Posterior cingulate gyrus (tissue), 11 donors: ENCODE measurements at places on chromosomes 4 and X.
A peak's percentile ranks its signal among the peaks of the same experiment; 100 is the strongest.

DNA sequence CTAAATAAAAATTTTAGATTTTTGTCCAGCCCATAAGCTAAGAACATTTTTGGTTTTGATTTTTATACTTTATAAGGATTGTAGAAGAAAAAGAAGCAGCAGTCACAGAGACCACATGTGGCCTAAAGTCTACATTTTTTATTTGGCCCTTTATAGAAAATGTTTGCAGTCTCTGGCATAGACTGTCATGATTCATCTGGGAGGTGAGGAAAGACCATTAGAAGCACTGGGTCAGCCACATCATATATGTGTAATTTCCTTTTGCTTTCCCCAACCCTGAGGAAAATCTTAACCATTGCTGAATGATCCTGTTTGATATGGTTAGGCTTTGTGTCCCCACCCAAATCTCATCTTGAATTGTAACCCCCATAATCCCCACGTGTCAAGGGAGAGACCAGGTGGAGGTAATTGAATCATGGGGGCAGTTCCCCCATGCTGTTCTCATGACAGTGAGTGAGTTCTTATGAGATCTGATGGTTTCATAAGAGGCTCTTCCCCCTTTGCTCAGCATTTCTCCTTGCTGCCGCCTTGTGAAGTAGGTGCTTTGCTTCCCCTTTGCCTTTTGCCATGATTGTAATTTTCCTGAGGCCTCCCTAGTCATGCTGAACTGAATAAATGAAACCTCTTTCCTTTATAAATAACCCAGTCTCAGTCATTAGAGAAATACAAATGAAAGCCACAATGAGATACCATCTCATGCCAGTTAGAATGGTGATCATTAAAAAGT lies 12.1 kb upstream of the COPS4 start:
- DNase-seq = no peak

DNA sequence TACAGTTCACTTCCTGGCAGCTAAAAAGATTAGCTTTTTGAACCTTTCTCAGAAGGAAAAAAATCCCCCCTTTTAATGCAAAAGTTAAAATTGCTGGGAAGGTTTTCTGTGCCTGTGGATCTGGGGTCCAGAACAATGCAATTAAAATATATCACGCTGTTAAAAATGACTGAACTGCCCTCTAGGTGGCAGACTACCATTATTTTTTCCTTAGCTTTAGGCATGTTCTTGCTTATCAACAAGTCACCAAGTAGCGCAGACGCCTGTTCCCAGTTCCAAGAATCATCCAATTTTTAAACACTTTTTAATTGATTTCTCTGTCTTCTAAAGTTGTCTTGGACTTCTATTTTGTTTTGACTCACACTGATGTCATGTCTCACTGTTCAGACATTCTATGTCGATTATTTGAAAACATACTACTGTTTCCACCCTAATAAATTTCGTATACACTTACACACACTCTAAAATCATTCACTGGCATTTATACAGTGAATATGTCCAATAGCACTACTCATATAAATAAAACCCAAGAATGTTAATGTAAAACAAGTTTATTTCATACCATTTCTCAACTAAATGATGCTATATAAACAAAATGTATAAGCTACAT lies 661.6 kb downstream of the RAPGEF2 start:
- DNase-seq = no peak

DNA sequence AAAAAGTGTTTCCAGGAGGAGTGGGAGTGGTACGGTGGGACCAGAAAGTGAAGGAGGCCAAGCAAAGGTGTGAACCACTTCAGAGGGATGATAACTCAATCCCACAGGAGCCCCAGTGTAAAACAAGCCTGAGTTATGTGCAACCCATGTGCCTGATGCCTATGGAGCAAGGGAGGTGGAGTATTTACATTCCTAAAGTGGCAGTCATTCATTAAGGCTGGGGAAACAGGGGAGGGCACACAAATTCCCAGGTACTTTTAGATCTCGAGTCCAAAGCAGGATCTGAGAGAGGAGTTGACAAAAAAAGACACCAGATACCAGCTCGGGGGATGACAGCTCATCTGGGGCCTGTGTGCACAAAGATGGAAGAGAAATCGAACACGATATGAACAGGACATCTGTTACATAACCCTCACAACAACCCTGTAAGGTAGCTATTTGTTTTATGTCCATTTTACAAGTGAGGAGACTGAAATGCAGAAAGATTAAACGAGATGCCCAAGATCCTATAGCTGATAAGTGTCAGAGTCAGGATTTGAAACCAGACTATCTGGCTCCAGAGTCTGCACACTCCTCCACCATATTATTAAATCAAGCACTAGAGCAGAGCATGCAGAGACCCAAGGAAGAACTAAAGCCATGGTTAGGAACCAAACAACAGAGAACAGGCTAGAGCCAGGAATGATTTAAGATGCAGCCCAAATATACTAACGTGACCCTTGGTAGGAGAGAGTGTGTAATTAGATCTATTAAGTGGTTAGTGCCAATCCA lies 91.9 kb upstream of the MAPK10 start:
- no peak for DNase-seq

GRCh38 chrX:118974908-118975671 lies 672 bp downstream of the LONRF3 start:
- DNase-seq = no peak

GRCh38 chr4:13322681-13323101 lies 161.4 kb downstream of the RAB28 start:
- DNase-seq = no peak

DNA sequence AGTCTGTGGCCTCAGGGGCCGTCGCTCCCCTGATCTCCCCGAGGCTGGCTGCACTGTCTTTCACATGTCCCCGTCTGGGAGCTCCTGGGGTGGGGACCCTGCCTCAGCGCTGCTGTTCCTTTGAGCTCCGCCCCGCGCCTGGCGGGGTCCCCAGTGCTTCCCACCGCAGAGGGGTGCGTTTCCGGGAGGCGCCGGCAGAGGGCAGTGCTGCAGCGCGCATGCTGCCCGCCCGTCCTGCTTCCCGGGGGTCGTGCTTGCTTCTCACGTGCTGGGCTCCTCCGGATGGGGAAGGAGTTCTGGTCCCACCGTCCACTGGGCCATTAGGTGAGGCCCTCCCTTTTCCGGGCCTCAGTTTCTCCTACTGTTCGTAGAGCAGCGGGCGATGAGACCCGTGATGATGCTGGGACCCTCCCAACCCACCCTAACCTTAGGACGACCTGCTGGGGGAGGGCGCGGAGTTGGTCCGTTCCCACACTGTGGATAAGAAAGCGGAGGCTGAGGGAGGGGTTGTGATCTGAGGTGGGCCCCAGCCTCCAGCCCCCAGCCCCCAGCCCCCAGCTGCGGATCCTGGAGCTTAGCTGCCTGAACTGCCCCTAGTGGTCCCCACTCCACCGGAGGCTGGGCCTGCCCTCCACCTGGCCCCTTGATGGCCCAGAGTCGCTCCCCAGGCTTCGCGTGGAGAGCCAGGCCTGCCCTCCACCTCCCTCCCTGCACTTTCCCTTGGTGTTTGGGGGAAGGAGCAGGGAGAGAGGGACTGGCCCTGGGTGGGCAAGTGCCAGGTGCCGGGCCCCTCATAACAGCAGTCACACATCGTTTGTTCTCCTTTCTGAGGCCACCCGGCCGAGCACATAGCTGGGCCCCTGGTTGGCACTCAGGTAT lies 15.3 kb downstream of the CPZ start:
- peak; percentile 87 for DNase-seq

GRCh38 chr4:147981305-147981704 lies 249.4 kb downstream of the ARHGAP10 start:
- no peak for DNase-seq

DNA sequence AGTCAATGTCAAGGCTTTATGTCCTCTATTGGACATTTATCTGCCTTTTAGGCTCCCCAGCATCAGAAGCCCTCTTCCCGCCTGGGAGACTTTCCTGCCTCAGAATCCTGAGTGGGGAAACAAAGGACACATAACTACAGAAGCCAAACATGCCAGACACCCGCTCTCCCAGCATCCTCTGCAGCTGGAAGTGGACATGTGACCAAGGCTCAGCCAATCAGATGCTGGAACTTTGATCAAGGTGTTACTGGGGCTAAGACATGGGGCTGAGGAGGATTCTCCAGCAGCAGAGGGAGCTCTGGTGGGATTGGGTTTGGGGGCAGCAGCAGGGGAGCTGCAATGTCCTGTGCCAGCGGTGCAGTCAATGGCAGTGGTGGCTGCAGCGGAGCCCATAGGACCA lies 19.5 kb downstream of the SLC2A9 start:
- no peak for DNase-seq

GRCh38 chr4:71303287-71303686 lies 35.5 kb upstream of the SLC4A4 start:
- no peak for DNase-seq

DNA sequence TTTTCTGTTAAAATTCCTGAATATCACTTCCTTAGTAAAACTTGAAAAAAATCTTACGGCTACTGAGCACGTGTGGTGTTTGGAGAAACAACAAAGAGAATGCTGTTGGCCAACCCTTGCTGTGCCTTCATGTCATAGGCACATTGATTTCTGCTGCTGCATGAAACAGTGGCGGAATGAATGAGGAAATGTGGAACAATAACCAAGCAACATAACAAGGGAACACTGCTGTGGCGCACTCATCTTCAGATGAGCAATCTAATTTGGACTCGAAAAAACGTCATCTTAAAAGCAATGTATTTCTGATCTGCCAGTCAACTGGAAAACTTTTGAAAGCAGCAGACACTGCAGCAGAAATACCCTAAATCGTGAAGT lies 51.4 kb downstream of the PROM1 start:
- DNase-seq = no peak

DNA sequence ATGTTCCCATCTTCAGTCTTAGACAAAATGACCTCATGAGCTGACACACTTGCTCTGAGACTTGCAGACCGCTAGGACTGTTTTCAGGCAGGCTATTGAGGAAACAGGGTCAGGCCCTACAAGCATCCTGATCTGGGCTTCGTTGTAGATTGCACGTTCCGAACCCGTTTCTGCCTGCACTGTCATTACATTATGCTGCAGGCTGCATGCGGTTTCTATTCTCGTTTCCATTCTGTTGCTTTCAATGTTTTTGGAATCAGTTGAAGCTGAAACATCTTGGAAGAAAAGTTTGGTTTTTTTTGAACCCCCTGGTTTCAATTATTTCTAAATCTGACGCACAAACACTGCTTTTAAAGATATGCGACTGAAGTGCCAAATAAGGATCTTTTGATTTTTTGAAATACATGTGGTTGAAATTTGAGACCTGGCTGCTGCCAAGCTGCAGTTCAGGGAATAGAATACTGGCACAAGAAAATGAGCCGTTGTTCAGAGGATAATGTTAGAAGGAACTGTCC lies 716.1 kb upstream of the INTU start:
- DNase-seq = peak; percentile 78
